ENCODE measurements at places on chromosomes 5 and 9.

GRCh38 chr9:26341545-26341944 lies 551.1 kb downstream of the CAAP1 start:
- no peak for DNase-seq

- no peak for DNase-seq
These were observed 152.8 kb upstream of the TAS2R1 start for GRCh38 chr5:9782826-9783560.

- DNase-seq: no peak
These were observed 105.3 kb downstream of the ARRDC3 start for GRCh38 chr5:91277840-91278239.

DNA sequence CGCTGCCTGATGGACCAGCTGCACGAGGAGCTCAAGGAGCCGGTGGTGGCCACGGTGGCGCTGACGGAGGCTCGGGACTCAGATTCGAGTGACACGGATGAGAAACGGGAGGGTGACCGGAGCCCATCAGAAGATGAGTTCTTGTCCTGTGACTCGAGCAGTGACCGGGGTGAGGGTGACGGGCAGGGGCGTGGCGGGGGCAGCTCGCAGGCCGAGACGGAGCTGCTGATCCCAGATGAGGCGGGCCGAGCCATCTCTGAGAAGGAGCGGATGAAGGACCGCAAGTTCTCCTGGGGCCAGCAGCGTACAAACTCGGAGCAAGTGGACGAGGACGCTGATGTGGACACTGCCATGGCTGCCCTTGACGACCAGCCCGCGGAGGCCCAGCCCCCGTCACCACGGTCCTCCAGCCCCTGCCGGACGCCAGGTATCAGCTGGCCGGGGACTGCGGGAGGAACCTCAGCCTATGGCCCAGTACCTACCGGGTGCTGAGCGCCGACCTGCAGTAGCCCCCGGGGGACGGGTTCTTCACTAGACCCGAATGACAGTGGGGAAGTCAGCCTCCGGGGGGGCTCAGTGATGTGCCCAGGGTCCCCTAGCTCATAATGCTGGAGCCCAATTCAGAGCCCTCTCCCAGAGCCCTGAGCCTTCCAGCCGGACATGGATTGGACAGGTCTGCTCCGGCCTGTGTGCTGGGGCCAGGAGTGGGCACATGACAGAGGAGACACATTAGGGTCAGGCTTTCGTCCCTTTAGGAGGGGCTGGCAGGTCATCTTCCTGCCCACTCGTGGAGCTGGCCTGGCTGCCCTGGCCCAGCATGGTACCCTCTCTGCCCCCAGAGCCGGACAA lies 33.0 kb downstream of the USP20 start:
- no peak for DNase-seq

DNA sequence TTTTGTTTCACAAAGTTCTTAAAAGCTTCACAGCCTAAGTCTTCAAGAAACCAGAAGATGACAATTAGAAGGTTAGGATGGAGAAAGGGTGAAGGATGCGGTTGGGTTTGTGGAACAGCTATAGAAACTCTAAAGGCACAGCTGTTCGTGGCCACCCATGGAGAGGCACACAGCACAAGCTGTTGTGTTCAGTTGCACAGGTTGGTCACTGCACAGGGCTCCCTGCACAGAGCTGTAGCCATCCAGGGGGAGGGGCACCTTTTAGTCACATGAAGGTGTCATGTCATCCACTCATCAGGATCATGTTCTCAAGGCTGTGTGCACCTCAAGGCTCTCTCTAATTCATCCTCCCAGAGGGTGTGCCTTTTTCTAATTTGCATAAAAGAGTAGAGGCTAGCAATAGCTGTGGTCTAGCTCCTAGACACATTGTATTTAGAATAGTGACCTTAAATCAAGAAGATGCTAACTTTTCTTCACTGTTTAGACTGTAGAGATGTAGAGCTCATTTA lies 5.0 kb upstream of the RASGRF2 start:
- no peak for DNase-seq

GRCh38 chr5:57383093-57383861 lies 99.3 kb downstream of the ACTBL2 start:
- no peak for DNase-seq

DNA sequence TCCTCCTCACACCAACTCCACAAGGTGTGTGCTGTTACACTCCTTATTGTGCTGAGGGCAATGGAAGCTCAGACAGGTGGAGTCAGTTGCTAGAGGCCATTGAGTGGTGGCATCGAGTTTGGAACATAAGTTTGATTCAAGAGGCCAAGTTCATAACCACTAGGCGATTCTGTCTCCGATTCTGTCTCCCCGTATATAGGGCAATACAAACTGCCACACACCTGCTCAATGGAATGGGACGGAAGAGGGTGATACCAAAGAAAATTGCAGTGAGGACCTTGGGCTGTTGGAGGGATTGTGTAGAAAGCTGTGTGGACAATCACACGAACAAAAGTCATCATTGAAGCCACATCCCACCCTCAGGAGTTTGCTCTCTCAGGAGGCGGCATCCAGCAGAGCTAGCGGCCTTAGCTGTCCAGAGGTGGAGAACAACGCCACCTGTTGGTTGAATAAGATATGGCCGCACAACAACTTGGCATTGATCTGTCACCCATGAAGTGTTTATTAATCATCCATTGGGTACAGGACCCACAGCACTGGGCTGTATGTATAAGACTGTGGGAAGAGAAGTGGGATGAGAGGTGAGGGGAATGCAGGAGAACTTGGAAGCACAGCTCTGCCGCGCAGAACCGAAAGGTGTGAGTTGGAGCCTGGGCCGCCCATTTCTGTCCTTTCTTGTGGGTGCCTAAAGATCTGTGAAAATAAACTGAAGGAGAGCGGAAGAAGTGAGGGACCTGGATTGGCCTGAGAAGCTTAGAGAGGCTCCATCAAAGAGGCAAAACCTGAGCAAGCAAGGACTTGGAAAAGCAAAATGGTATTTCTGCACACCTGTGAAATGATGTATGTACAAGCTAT lies 16.1 kb upstream of the NEUROG1 start:
- DNase-seq: no peak

DNA sequence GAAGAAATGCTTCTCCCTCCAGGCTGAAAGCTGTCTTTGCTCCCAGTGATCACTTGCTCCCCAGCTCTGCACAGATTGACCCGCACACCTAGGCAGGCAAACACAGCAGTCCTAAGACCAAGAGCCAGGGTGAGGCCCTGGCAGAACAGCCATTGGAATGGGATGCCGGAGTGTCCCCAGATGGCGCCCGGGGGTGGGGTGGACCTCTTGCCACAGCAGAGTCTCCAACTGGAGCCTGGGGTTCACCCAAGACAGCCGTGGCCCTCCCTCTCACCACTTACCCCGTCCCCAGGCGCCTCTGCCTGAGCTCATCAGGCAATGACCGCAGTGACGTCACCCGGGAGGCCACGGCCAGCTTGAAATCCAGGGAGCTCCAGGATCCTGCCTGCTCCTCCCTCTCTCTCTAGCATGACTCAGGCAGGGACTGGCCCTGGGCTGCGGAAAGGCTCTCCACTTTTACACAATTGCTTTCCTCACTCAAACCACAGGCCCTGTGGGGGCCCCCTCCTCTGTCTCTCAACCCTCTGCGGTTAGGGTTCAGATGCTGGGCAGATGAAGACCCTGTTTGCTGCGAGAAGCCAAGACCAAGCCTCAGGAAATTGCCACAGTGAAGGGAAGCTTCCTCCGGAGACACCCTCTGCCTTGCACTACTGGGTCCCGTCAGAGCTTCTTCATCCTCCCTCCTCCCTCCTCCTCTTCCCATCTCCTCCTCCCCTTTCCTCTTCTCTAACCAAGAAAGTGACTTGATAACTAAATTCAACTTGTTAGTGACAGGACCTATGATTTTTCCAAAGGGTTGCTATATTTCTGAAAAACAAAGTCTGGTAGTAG lies 24.3 kb upstream of the PTGES start:
- DNase-seq: peak; percentile 58

DNA sequence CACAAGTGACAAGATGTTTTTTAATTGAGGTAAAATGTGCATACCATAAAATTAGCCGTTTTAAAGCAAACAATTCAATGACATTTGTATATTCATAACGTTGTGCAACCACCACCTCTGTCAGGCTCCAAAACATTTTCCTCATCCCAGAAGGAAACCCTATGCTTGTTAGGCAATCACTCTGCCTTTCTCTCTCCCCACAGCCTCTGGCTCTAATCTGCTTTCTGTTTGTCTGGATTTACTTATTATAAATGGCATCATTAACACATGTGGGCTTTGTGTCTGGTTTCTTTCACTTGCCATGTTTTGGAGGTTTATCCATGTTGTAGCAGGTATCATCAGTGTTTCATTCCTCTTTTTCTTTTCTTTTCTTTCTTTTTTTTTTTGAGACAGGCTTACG lies 1.4 kb upstream of the N4BP3 start:
- DNase-seq: no peak

Measured in esophagus squamous epithelium (tissue), 5 donors.